ENCODE measurements at places on chromosomes 7 and 10.

- no peak for DNase-seq
Observed at GRCh38 chr7:136064081-136064480, 86.9 kb upstream of the MTPN start.

DNA sequence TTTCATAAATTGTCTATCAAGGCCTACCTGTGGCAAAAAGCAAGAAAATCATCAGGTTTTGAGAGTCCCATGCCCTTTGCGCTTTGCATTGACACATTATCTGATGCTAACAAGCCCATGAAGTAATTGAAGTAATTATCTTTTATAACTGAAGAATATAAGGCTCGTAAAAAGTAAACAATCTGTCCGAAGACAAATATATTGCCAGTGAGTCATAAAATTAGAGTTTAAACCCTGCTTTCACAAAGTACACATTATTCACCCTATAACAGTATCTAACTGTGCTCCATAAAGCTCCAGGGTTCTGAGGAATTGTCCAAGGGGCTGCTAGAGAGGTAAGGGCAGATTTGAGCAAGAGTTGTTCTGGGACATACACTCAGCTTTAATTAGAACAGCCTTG lies 102.3 kb upstream of the PPP1R3A start:
- no peak for DNase-seq

DNA sequence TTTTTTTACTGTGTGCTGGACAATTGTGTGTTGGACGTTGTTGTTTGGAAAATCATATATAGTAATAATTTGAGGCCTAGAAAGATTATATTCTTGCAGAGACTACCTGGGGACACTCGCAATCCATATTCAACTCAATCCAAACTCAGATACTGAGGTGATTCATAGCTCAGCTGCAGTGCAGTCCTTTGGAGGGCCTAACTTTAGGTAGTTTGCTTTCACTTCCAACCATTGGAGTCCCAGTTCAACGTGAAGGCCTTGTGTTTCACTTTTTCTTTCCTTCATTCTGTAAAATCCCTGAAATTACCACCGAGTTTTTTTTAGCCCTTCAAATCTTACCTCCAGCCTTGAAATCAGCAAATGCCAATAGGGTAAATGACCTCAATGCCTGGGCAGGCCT lies 32.3 kb downstream of the ATRNL1 start:
- no peak for DNase-seq

GRCh38 chr10:14635043-14635710 lies 139.5 kb downstream of the FAM107B start:
- DNase-seq, result no peak

DNA sequence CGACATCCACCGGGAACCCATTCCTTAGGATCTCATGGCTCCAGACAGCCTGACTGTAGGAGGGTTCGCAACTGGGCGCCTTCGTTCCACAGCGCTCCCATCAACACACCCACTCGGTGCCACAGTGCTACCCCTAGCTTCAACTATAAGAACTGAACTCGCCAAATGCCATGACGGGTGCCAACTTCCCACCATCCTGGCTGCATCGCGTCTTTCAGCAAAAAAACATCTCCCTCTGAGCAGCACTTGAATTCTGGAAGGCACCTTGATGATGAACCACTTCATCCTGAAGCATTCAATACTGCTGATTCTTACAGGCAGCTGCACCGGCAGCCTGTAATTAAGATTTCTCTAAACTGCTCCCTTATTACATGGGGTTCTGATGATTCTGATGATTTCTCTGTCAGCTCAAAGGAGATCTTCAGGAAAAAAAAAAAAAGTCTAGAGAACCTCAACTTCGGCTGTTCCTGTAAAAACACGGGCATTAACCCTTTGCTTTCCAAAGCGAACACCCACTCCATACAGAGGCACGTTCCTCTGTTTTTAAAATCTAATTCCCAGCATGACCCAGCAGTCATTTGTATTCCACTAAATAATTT lies 1.3 kb downstream of the CYTH3 start:
- peak; percentile 49 for DNase-seq

DNA sequence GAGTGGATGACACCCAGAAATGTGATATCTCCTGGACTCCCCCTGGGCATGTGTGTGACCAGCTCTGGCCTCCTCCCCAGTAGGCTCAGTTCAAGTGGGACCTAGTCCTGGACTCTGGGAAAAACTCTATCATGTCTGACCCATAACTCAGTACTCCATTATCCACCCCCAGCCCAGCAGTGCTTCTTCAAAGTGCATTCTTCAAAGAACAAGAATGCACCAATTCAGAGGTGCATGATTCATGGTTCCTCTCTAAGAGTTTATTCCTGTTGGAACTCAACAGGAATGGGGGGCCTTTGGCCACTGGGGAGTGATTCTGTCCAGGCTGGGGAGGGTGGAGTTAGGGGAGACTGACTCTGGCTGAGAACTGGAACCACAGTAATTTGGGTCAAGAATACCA lies 173.6 kb upstream of the CXCL12 start:
- DNase-seq, result no peak

DNA sequence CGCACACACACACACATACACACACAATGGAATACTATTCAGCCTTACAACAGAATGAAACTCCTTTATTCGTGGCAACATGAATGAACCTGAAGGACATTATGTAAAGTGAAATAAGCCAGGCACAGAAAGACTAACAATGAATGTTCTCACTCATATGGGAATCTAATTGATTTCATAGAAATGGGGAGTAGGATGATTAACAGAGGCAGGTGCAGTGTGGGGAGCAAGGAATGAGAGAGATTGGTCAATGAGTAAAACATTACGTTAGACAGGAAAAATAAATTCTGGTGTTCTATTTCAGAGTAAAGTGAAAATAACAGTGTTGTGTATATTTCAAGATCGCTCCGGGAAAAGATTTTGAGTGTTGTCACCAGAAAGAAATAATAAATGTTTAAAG lies 694.5 kb downstream of the NXPH1 start:
- no peak for DNase-seq

GRCh38 chr7:134449680-134450079 lies 9.2 kb downstream of the AKR1B1 start:
- DNase-seq, result no peak

DNA sequence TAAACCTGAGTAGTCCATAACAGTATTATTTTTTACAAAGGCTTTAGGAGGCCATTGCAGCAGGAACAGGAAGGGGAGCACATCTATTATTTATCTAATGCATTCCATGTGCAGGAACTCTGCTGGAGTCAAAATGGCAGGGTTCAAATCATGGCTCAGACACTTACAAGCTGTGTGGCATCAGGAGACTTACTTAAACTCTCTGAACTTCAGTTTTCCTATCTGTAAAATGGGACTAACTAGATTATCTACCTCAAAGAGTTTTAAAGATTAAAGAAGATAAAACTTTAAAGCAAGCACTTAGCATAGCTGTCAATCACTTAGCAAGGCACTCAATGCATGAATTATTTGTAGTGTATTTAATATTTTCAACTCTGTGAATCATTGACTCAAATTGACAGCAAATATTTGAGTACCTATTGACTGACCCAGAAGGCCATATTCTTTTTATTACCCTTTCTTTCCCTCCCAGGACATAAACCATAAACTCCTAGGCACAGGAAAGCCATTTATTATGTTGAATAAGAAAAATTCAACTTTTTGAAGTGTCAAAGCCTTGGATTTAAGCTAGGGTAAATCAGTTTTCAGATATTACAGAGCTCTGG lies 115.8 kb upstream of the FAM204A start:
- DNase-seq, result no peak

DNA sequence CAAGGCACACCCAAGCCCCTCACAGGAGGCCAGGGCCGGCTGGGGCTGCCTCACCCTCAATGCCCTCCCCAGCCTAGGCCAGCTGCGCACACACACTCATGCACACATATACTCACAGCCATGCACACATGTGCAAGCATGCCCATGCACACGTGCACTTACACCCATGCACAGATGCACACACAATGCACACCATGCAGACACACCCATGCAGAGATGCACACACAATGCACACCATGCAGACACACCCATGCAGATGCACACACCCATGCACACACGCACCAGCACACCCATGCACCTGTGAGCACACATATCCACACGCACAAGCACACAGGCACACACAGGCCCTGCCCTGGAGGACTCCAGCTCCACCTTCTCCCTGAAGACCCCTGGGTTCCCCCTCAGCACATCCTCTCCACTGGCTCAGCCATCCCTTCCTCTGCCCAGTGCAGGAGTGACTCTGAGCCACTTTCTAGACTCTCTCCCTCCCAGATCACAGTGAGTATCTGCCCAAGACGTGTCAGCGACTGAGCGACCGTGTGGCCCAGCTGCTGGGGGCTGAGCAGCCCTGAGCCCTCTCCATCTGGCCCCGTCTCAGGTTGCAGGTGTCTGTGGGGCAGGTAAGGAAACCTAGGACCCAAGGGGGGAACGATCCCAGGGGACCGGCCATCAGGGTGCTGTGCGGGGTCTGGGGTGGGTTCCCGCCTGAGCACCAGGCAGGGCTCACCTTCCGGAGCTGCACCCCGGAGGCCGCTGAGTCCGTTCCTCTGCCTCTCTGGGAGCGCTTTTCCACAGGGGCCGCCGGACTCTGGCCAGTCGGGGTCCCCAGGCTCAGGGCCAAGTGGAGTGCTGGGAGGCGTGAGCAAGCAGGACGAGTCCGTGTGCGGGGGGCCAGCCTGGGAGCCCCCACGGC lies 25.8 kb downstream of the AP5Z1 start:
- no peak for DNase-seq

- no peak for DNase-seq
Observed at GRCh38 chr7:29748286-29749099, 57.8 kb upstream of the WIPF3 start.

DNA sequence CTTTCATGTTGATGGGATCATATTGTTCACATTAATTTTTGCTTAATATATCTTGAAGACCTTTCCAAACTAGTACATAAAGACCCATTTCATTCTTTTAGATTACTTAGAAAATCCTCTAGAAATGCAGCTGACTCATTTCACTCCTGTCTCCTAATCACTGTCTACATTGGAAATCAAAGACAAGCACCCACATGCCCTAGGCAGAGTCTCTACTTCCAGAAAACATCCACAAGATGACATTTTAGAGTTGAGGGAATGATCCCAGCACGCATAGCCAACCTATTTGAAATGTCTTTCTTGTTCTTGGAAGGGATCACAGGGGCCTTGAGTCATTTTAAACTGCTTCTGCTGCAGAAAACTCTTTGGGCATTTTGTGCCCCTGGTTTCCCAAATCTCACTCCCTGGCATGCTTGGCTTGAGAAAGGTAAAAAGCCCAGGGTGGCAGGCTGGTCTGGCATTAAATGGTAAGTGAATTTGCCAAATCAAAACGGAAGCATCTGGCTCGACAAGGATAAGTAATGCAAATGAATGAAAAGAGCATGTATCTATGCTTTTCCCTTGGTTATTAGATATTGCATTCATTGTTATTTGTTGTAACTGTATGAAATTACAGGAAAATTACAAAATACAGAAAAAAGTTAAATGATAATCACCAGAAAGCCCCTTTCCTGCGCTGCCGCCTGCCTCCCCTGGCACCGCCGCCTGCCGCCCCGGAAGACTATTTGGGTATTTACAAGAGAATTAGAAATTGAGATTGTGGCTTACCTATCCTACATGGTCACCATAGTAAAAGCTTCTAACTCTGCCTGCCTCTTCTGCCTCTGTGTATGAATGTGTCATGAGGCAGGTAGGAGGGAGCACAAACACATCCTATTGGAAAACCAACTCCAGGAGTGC lies 225.3 kb downstream of the PTEN start:
- DNase-seq, result no peak

- no peak for DNase-seq
Observed at GRCh38 chr7:50212666-50213621, 91.6 kb upstream of the IKZF1 start.

DNA sequence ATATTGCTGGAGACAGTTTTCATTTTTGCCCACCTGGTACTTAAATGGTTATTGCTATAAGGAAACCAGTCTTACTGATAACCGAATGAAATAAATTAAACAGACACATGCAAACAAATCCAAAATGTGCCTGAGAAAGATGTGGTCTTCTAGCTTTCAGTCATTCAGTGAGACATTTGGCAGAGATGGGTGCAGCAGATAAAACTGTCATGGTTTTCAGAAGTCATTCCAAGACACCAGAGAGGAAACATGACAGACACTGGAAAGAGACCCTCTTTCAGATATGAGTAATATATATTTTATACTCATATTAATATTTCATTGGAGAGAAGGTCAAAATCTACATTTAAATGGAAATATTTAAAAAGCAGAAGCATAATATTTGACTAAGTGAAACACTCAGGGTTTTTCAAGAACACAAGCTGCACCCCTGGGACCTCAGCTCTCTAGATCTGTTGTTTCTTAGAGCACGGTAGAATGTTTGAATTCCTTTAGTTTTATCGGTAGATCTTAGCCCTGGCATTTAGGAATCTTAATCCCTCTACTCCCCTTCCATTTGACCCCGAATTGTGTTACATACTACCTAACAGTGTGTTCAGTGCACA lies 246.1 kb downstream of the AUTS2 start:
- no peak for DNase-seq

GRCh38 chr7:148620749-148621359 lies 30.3 kb downstream of the C7orf33 start:
- DNase-seq, result peak; percentile 71

DNA sequence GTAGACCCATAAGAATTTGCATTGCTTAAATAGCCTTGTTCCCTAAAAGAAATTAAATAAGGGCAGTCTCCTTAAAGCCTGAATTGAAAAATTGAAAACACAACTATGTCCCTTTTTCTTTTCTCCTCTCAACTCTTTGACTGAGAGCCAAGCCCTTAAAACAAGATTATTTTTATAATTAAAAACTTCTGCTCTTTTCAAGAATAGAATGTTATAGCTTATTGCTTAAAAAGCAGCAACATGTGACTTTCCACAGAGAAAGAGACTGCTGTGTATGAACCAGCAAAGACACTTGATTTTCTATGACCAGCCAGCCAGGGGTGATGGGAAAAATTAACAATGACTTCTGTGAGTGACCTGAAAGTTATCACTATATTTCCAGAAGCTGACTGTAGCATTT lies 295.2 kb upstream of the CELF2 start:
- DNase-seq, result no peak

GRCh38 chr10:58715061-58715460 lies 202.4 kb downstream of the BICC1 start:
- no peak for DNase-seq

DNA sequence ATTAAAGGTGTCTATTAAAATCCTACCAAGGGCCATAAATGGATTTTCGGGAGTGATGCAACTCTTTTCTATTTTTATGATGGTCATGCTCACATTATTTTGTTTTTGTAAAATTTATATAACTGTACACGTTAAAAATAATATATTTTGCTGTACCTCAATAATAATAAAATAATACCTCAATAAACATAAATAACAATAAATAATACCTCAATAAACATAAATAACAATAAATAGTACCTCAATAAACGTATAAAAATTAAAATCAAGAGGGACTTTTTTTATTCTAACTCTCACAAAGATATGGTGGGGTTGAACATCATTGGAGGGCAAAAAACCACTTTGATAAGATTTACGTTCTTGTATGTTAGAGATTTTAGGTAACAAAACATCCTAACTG lies 1189.6 kb upstream of the CELF2 start:
- no peak for DNase-seq

GRCh38 chr10:123554656-123555055 lies 111.5 kb upstream of the GPR26 start:
- no peak for DNase-seq
